AG08395 (cell line): ENCODE measurements at places on chromosomes 7 and 10.

GRCh38 chr10:11224792-11225416, 207.2 kb downstream of the CELF2 start:
- DNase-seq, result no peak

DNA sequence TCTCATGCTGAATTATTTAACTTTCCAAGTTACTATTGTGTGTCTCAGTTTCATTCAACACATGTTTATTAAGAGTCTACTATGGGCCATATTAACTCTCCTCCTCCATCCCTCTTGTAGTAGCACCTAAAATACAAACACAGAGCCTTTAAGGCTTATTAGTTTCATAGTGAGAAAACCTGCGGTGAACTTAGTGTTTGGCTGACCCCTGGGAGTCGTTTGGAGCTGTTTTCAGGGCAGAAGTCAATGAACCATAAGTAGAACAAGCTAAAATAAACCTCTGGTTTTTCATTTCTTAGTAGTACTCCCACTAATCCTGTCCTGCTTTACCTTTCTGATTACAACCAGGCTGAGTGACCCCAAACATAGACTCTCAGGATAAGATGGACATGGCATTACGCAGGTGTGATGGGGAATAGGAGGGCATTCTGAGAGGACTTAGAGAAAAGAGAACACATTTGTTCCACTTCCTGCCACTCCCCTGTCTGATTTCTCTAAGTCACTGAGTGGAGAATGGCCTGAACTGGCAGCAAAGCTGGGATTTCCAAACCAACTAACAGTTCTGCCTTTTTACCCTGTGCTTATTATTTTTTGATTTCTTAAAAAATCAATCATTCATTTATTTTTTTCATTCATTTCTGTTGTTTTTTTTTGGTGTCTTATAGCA, 74.5 kb downstream of the LRMDA start:
- no peak for DNase-seq

- DNase-seq, result no peak
Observed at GRCh38 chr10:11046776-11047160, 29.1 kb downstream of the CELF2 start.

GRCh38 chr10:55183993-55184392, 383.0 kb upstream of the PCDH15 start:
- no peak for DNase-seq

DNA sequence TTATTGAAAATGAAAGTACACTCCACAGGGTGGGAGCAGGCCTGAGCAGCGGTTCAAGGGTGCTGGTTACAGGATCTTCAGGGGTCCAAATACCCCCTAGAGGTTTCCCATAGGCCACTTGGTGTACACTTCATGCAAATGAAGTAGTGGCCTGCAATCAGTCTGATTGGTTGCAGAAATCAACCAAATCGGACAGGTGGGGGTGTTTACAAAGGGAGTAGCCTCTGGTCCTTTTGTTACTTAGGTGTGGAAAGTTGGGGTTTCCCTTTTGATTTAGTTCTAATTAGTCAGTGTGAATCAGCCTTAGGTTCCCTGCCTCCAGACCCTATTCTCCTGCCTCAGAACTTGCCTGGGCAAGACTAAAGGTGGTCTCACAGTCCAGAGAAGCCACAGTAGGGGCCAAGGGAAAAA, 49.6 kb downstream of the SYPL1 start:
- no peak for DNase-seq

DNA sequence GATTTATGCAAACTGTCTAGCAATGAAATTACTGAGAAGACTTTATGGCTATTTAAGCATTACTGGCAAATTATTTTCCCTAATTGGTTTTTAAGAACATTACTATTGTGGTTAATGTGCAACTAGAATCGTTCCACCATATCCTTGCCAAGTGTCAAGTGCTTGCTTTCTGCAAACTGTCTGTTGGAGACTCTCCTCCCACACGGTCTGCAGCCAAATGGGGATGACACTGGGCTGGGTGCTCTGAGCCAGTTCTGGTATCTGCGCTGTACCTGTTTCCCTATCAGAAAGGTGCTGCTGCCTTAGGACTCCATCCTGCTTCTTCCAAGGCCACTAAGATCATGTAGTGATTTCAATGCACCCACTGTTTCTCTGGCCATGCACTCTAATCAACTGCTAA, 110.4 kb downstream of the RAMP3 start:
- no peak for DNase-seq

- DNase-seq, result no peak
Observed at GRCh38 chr7:102973096-102973802, 60.4 kb downstream of the LRRC17 start.

DNA sequence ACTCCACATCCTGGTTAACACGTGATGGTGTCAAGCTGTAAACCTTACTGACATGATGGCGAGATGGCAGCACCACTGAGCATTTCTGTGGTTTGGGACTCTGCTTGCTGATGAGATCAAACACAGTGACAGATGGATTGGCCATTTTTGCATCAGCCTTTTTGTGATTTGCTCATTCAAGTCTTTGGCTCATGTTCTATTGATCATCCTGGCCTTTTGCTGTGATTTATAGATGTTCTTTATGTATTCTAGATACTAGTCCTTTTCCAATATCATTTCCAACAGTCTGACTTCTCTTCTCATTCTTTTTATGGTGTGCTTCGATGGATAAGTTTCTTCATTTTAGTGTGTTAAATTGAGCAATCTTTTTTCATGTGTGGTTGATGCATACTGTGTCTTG, 24.7 kb upstream of the DIP2C start:
- no peak for DNase-seq

- no peak for DNase-seq
Observed at GRCh38 chr10:14975672-14976273, 16.6 kb downstream of the MEIG1 start.

GRCh38 chr10:87841186-87841585, 22.1 kb downstream of the KLLN start:
- DNase-seq, result no peak

GRCh38 chr7:40922316-40922670, 780.6 kb downstream of the INHBA start:
- peak; percentile 87 for DNase-seq

GRCh38 chr7:94054130-94054529, 50.0 kb upstream of the BET1 start:
- no peak for DNase-seq

- DNase-seq, result no peak
Observed at GRCh38 chr7:50496569-50496968, 46.4 kb upstream of the FIGNL1 start.

- no peak for DNase-seq
Observed at GRCh38 chr7:67309764-67310549, 313.3 kb downstream of the TYW1 start.

DNA sequence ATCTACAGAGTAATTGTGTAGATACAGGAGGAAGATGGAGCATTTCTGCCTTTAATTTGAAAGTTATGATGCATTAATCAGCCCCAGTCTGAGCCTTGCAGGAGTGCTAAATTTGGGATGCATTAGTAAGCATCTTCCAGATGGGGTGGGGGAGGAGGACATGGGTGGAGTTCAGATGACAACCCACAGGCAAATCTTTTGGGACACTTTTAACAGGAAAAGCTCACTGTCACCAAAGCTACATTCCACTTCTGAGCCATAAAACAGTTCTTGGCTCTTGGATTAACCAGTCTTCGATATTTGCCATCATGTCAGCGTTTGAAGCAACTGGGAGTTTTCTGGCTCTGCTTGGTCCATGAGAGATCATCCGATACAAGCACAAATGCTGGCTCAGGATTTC, 121.1 kb downstream of the CXCL12 start:
- DNase-seq, result peak; percentile 38

DNA sequence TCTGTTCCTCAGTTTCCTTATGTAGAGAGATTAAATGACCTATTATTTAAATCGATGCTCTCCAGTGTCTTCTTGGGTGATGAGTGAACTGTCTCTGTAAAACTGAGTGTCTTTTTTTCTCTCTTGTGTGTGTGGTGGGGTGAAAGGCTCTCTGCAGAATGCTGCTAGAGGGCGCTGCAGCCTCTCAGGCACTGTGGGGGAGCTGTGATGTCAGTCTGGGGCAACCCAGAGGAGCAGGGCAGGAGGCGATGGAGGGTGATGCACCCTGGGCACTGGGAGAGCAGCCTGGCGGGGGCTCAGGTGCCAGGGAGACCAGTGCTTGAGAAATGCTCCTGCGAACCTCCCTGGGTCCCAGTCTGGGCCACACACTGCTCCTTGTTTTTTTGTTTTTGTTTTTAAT, 110.1 kb upstream of the POM121L12 start:
- no peak for DNase-seq

DNA sequence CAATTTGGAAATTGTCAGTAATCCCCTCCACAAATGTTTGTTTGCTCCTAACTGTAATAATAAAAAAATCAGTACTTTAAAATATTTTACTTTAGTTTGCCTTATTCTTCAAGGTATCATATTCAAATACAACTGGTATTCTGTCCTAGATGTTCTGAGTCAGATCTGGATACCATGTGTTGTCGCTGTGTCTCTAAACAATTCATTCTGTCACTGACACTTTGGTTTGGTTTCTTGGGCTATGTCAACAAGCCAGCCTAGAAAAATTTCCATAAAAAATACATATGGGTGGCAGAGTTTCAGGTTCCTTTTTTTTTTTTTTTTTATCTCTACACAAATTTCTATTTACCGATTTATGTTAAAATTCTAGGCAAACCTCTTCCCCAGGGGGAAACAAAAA, 33.2 kb upstream of the SEMA3D start:
- no peak for DNase-seq

- DNase-seq, result no peak
Observed at GRCh38 chr10:75098902-75099673, 12.4 kb upstream of the SAMD8 start.

- DNase-seq, result no peak
Observed at GRCh38 chr7:50687096-50687495, 95.6 kb downstream of the GRB10 start.
